Endothelial cell (in vitro differentiated cells): ENCODE measurements at places on chromosomes 11 and 22. TPM values are rescaled to one million over a fixed set of nuclear protein-coding genes. Genes with fewer than 3 reads are reported as not detected.

GRCh38 chr22:40273319-40273718 lies 73.0 kb upstream of the ADSL start:
- H3K4me1 ChIP-seq, result peaks cover 8% of the 10 kb centered on the region
- no peak overlapping the region for H3K4me3 ChIP-seq
- no peak for DNase-seq
- peaks cover 1% of the 10 kb centered on the region for H3K27me3 ChIP-seq
- no peak overlapping the region for H3K27ac ChIP-seq
- H3K36me3 ChIP-seq, result peaks cover 23% of the 10 kb centered on the region

DNA sequence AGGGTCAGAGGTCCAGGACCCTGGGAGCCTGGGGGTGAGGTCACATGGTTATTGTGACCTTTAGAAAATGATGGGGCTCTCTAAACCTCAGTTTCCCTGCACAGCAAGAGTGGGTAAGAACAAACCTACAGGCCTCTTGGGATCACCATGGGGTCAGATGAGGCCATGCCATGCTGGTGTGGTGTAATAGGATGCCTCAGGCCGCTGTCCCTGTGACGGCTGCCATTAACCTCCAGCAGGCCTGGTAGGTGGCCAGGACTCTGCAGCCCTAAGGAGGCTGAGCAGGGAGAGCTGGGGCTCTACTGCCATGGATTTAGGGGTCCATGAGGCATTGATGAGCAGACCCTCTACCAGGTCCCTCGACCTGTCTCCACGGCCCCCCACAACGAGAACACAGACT lies 265.5 kb downstream of the CTTN start:
- peaks cover 14% of the 10 kb centered on the region for H3K36me3 ChIP-seq
- H3K27ac ChIP-seq, result no peak overlapping the region
- peaks cover 17% of the 10 kb centered on the region for H3K27me3 ChIP-seq
- no peak for DNase-seq

DNA sequence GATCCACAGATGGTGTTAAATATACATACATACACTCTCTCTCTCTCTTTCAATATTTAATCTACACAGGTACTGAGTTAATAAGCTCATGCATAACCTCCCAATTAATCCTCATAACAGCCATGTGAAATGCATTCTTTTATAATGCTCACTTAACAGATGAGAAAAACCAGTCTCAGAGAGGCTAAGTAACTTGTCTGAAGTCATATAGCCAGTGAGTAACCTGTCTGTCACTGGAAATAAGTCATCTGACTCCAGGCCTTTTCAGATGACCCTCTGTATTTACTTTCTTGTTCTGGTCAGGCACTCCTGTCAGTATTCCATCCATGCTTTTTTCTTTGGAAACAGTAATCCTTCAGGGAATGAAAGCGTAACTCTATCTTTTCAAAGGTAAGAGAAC lies 594.0 kb upstream of the TENM4 start:
- no peak overlapping the region for H3K4me3 ChIP-seq
- H3K27me3 ChIP-seq, result no peaks in the 10 kb centered on the region
- H3K27ac ChIP-seq, result no peak overlapping the region
- no peak for DNase-seq
- H3K4me1 ChIP-seq, result no peaks in the 10 kb centered on the region
- no peaks in the 10 kb centered on the region for H3K36me3 ChIP-seq

DNA sequence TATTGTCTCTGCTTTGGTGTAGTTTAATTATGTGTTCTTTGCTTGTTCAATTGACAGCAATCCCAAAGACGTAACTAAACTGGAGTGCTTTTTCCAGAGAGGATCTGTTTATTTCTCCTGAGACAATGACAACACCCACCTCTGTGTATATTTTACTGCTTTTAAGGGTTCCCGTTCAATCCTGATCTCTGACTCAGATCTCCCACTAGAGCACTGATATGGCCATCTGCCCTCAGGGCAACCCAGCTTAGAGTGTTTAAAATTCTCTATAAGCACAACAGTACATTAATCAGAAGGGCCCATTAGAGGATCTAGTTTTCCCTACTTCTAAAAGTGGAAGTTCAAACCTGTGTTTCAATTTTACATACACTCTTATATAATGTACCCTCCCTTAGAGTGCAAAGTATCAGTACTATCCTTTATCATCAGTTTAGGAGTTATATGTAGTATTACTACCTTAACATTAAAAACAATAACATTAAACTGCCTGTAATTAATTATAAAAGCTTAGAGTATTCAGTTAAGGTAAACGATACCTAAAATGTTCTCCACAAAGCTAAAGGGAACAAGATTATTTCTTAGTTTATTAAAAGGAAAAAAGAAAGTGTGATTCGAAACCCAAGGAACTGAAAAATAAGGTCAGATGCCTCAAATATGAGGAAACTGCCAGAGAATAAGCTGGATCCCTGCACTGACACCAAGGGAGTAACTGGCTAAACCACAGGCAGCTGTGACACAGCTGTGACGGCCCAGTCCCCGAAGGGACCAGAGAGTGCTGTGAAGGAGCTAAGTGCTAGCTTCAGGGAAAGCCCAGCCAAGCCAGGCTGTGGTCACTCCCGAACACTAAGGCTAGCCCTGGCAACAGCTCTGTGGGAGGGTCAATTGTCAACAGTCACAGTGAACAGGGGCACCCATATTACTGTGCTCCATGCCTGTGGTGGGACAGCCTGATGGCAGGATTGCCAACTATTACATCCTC lies 15.2 kb downstream of the UFD1 start:
- no peaks in the 10 kb centered on the region for H3K4me1 ChIP-seq
- H3K4me3 ChIP-seq, result no peak overlapping the region
- no peaks in the 10 kb centered on the region for H3K27me3 ChIP-seq
- no peak for DNase-seq

DNA sequence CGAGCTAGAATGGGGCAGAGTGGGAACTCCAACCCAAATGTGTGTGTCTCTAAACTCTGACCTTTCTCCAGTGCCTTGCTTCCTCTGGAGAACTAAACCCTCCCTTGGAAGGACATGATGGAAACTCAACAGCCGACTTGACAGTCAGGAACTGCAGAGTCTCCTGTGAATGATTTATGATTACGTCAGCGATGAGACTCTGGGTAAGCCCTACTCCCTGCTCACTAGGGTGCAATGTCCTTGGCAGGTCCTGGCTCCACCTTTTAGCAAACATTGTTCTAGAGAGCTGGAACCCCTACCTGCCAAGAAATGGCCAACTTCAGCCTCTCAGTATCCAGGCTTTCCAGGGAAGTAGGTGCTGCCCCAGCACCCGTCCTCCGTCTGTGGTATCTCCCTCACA lies 96.1 kb upstream of the CD82 start:
- no peak overlapping the region for H3K4me3 ChIP-seq
- H3K27me3 ChIP-seq, result peaks cover 6% of the 10 kb centered on the region
- H3K27ac ChIP-seq, result no peak overlapping the region
- H3K36me3 ChIP-seq, result peaks cover 9% of the 10 kb centered on the region

Gene PATE2
- total RNA-seq, result not detected
